Esophagus squamous epithelium (tissue), 5 donors: ENCODE measurements at places on chromosomes 6 and 20.

DNA sequence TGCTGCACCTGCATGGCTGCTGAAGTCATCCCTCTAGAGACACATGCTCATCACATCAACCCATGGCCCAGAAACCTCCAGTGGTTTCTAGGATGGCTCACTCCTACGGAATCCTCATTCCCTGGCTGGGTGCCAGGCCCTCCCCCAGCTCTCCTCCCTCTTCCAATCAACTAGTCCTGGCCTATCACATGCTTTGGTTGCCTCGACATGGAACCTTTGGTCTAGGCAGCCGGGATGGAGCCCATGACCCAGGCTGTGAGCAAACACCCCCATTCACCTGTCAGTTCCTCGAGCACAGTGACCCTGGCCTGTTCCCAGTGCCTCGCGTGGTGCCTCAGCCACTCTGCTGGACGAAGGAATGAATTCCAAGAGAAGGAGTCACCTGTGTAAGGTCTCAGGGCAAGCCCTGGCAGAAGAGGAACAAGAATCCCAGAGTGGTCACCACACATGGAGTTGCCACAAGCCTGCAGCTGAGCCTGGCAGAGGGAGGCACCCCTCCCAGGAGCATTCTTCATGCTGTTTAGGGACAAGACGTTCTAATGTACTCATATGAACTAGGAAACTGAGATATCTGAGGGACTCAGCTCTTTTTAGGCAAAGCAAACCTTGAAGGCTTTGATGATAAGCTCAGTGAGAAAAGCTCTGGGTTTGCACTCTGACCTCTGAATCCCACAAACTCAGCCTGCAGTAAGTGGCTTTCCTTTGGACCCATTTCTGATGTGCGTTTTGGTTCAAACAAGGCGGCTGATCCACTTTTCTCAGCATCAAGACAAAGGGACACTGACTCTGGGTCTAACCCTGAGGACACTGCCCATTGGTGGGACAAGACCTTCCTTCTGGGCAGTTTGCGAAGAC lies 40.2 kb downstream of the PPP1R3G start:
- no peak for DNase-seq

DNA sequence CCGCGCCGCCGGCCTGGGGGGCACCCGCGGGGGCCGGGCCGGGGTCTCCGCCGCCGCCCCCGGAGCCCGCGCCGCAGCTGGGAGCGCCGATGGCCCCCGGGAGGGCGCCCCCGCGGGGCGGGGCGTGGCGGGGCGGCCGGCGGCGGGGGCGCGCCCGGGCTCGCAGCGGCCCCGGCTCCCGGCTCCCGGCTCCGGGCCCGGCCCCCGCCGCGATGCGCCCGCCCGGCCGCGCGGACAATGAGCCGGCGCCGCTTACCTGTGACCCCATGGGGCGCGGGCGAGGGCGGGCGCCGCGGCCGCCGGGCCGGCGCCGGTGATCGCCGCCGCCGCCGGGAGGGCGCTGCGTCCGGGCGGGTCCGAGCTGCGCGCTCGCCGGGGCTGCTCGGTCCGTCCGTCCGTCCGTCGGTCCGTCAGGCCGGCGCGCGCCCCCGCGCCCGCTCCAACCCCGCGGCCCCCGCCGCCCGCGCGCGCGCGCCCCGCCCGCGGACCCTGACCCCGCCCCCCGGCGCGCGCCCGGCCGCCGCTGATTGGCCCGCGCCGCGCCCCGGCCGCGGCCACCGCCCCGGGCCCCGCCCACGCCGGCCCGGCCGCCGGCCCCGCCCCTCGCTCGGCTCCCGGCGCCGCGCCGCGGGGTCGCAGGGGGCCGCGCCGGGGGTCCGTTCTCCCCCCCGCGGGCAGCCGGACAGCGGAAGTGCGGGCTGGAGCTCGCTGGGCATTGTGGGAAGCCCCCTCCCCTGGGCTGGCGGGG lies at the start of gene ZBTB46:
TSS of gene ZBTB46 (minus strand) at position 424 of the 748 bp plus-strand sequence. CDS start 40,507 bp downstream, outside the sequence.
- no peak for DNase-seq

DNA sequence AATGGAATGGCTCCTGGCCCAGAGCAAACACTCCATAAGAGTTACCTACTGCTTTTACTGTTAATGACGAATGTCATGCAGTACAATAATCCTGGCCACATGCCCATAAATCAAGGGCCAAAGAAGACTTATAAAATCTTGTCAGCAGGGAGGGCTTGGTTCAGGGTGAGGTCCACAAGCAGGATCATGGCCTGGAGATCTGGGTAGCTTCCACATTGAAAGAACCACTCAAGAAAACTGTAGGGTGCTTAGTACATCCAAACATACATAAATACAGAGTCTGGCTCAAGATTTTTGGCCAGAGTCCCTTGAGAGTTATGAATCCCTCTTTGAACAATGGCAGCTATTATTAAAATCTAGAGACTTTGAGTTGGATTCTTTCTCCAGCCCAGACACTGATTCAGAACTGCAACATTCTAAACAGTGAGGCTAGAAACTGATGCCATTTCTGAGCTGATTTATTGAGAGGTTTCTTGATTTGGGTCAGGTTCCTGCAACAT lies 188.7 kb downstream of the CDC5L start:
- no peak for DNase-seq

- no peak for DNase-seq
Observed at GRCh38 chr20:59832406-59833363, 100.8 kb downstream of the SYCP2 start.

- DNase-seq = no peak
Observed at GRCh38 chr6:103783329-103783728, 1076.4 kb downstream of the HACE1 start.

GRCh38 chr20:53734006-53734688 lies 140.5 kb upstream of the ZNF217 start:
- no peak for DNase-seq

DNA sequence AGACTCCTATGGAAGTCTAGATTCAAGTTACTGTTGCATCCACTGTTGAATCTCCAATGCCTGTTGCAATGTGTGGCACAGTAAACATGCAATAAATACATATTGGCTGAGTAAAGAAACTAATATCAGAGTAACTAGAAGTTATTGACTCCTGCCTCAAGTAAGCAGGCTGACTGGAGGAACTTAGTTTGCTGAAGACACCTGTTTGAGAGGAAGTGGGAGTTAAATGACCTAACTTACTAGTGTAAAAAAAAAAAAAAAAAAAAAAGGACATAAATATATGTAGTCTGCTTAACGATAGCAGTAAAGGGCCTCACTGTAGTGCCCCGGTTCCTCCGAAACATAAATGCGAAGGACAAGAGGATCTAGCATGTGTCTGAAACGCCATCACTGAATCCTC lies 249.8 kb upstream of the PRDM1 start:
- no peak for DNase-seq

GRCh38 chr6:55963301-55963700 lies 87.9 kb upstream of the BMP5 start:
- DNase-seq = no peak

DNA sequence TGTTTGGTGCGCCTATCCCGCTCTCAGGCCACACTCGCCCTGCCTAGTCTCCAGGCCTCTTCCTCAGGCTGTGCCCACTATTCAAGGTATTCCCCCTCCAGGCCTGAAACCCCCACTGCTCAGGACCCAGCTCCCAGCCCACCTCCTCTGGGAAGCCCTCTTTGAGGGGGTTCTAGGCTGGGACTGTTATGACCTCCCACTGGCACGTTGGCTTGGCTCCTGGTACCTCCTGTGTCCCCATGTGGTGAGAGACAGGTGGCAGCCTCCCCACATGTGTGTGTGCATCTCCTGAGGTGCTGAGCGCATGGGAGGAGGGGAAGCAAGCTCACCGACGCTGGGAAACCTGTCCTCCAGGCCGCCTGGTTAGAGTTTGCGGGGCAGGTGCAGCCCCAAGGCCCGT lies 82.5 kb downstream of the EDN3 start:
- no peak for DNase-seq

GRCh38 chr6:104591573-104592334 lies 268.0 kb downstream of the HACE1 start:
- no peak for DNase-seq

GRCh38 chr20:8790442-8791074 lies 278.3 kb upstream of the PLCB4 start:
- no peak for DNase-seq

- no peak for DNase-seq
Observed at GRCh38 chr20:49297605-49298530, 20.0 kb upstream of the ZNFX1 start.

- no peak for DNase-seq
Observed at GRCh38 chr6:14265049-14266021, 147.8 kb downstream of the CD83 start.

DNA sequence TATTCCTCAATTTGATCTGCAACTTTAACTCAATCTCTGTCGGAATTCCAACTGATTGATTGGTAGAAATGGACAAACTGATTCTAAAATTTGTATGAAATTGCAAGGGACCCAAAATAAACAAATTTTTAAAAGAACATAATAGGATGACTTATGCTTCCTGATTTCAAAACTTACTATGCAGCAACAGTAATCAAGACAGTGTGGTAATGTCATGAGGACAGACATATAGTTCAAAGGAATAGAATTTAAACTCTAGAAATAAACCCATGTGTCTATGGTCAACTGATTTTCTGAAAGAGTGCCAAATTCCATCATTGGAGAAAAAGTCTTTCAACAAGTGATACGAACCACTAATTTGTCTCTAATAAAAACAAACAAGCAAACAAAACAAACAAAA lies 1320.1 kb upstream of the GJE1 start:
- DNase-seq = no peak

DNA sequence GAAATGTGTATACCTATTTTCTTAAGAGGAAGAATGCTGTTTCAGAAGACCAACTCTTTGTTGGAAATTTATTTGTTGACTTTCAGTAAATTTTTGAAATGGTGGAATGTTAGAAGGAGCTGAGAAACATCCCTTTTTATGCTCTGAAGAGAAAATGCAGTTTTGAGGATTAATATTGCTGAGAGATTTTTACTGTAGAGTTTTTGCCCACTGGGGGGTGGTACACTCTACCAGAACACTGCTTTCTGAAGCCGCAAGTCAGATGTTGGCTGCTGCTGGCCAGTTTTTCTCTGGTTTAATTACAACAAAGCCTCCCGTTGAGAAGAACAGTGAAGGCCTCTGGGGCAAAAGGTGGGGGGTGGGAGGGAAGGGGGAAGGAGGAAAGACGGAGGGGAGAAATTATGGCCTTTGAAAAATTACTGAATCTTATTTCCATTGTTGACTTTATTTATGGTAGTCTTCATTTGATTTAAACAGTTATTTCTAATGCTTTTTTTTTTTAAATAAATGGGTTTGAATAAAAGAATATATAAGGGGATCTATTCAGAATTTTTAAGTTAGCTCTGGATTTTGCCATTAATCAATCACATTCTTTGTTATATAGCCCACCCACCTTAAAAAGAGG lies 3.0 kb downstream of the FLRT3 start:
- DNase-seq = no peak
